ENCODE measurements at places on chromosomes 6 and 20.

- DNase-seq = no peak
These were observed 225.7 kb downstream of the UST start for GRCh38 chr6:148972481-148972880.

DNA sequence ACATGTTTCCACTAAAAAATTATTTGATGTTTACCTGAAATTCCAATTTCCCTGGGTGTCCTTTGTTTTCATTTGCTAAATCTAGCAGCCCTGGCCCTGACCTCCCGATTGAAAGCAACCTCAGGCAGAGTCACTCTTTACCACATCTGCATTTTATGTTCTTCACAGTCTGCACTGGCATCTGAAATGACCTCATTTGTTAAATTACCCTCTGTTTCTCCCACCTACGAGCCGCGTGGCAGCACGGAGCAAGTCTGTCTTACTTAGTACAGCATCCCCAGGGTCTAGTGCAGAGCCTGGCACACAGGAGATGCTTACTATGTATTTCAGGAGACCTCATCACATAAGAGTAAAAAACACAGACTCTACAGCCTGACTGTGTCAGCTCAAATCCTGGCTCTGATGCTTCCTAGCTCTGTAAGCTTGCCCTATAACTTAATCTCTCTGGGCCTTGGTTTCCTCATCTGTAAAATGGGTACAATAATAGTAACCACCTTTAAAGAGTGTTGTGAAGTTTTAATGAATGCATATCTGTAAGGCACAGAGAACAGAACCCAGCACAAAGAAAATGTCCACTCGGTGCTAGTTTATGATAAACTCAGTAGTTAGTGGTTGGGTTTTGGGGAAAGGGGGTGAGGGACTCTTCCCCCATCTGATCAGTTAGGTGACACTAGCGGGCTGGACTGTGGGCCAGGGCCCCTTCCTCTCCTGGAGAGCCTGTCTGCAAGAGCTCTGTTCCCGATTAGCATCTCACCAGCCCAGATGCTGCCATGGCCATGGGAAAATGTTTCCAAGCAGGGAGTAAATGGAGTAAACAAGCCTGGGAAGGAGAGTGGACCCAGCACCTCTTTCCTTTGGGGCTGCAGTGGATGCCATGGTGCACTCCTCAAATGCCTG, 88.2 kb downstream of the PREX1 start:
- no peak for DNase-seq

- DNase-seq = no peak
These were observed 684.2 kb downstream of the KIF16B start for GRCh38 chr20:15889061-15889460.

GRCh38 chr20:17109307-17109706, 117.5 kb upstream of the PCSK2 start:
- no peak for DNase-seq

DNA sequence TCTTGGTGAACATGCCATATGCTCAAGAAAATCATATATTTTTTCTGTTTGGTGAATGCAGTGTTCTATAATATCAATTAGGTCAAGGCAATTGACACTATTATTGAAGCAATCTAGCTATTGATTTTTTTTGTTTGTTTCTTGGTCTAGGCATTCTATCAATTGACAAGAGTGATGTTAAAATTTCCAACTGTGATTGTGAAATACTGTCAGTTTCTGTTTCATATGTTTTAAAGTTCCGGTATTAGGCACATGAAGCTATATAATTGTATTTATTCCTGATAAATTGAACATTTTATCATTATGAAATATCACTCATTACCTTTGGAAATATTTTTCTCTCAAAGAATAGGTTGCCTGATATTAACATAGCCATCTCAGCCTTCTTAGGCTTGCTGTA, 653.4 kb downstream of the HDGFL1 start:
- no peak for DNase-seq
